ENCODE measurements at places on chromosomes 7 and 10.

GRCh38 chr7:149794661-149795060 lies 21.3 kb upstream of the ZNF467 start:
- DNase-seq: no peak

DNA sequence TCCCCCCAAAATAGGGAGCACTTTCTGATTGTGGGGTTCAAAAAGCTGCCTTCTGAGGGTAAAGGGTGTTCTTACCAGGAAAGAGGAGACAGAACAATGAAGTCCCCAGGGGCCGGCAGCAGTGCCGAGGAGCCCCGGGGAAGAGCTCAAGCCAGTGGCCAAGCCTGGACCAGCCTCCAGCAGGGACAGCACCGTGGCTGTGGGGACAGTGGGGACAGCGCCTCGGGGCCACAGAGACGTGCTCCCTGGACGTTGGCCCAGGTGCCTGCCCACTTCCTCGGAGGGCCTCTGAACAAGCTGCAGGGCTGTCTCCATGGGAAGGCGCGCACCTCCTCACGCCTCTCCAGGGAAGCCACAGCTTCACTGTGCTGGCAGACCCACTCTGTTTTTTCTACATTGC lies 312.6 kb downstream of the PTPRN2 start:
- DNase-seq: no peak

DNA sequence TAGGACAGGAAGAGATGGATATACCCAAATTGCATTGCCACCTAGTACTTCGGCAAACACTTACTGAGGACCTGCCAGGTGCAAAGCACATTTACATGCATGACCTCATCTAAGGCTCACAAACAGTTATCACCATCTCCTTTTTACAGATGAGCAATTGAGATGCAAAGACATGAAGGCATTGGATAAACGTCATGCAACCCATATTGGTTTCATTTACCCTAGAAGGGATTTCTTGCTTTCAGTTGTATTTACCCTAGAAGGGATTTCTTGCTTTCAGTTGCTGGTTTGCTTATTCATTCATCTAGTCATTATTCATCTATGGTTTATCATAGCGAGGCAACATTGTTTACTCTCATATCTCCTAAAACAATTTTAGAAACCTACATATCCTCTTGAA lies 52.2 kb downstream of the STEAP1B start:
- DNase-seq: no peak

DNA sequence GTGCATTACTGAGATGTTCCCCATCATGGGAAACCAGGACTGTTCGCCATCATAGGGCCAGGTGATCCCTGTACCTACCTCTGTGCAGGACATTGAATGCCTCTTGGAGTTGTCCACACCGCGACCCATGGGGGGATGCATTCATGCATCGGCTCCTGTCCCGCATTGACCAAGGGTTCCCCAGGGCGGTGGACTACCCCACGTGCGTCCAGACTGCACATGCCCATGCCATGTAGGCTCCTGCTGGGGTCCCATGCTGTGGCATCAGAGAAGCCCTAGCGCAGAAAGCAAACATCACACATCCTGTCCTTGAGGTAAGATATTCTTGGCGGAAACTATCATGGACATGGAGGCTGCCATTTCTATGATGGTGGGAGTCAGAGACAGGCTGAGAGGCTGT lies 121.6 kb upstream of the UNC5B start:
- DNase-seq: no peak

DNA sequence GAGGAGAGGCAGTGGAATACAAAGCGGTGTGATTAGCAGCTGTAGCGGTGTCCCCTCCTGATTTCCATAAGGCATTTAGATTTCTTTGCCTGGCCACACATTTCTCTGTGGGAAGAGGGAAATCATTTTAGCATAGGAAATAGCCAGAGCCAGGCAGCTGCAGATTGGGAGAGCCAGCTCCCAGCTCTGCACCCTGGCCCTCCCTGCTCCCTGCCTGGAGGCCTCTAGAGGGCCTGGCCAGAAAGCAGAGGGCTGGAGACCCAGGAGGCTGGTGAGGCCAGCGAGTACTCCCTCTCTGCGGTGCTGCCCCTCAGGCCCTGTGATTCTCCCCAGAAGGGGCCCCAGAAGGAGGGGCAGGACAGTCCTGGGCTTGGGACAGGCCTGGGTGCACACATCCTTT lies 85.7 kb downstream of the C10orf105 start:
- no peak for DNase-seq

GRCh38 chr7:100966542-100967291 lies 2.6 kb upstream of the MUC12 start:
- DNase-seq: no peak

DNA sequence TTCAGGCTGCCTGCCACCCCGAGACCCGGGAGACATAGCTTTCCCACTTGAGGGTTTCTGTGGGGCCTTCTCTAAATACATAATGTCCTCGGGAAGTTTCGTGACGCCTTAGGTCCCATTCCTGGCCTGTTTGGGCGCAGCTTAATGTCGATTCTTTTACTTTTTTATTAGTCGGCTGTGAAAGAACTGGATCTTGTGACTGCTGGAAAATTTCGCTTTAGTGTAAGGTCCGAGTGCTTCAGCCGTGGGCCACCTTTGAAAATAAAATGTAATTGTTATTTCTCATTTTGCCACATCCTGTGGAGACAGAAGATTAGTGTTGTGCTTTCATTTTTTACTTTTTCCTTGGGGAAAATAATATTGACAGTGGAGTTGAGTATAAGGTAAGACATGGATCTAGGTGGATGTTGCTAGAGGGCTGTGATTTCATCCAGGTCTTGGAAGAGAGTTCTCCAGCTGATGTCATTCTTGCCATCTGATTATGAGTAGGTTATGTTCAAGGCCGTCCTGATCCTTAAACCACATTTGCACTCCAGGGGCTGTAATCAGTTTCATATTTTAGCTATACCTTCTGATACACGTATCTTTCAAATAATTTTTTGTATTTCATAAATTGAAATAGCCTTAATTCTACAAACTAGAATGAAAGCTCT lies 830 bp downstream of the RAB18 start:
- DNase-seq: no peak

DNA sequence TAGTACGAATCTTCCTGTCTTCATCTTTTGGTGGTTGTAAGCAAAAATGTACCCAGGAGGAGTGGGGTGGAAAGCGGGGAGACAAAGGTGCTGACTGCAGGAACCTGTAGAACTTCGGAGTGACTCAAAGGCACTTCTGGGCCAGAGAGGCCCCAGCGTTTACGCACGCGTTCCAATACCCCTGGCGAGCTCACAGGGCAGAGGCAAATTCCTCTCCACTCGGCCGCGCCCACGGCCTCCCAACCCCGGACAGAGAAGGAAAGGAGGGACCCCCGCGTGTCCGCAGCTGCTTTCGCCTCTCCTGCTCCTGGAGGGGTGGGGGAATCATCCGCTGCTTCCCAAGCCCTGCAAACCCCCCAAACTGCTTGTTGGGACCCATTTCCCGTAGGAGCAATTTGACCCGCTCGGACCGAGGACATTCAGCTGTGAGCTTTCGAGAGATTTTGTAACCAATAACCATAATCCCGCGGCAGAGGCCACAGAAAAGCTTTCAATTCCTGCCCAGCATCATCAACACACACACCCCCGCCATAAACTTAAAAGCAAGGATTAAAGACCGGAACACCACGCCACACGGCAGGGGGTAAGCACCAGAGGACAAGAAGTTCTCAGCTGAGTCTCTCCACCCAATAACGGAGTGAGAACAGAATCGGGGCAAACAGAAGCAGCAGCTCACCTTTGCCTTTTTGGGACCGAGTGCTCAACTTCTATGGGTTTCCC lies 2.3 kb downstream of the IGF2BP3 start:
- DNase-seq: no peak

DNA sequence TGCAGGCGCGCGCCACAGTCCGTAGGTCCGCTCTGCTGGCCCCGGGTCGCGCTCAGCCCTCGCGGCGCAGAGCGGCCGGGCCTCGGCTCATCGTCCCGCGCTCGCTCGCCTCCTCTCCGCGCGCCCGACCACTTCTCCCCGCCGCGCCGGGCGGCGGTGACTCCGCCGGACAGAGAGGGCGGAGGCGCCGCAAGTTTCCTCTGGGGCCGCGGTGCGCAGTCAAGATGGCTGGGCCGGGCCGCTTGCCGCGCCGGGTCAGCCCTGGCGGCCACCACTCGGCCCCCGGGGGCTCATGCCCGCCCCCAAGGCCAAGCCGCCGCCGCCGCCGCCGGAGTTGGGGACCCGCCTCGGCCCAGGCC lies 441 bp downstream of the FZD8 start:
- peak; percentile 23 for DNase-seq

DNA sequence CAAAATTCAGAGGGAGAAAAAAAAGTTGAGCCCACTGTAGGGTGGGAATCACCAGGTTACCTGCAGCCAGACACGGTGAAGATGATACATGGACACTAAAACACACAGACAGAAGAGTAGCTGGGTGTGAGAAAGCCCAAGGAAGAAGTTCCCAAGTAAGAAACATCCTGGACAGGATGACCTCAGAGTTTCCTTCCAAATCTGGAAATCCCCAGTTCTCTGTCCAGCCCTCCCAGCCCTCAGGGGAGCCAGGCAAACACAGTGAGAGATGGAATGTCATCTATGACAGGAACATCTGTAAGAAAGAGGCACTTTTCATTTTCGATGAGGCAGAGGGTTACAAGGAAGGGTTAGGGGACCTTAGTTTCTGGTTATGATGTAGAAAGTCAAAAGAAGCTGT lies 125.1 kb upstream of the LYZL1 start:
- peak; percentile 34 for DNase-seq

DNA sequence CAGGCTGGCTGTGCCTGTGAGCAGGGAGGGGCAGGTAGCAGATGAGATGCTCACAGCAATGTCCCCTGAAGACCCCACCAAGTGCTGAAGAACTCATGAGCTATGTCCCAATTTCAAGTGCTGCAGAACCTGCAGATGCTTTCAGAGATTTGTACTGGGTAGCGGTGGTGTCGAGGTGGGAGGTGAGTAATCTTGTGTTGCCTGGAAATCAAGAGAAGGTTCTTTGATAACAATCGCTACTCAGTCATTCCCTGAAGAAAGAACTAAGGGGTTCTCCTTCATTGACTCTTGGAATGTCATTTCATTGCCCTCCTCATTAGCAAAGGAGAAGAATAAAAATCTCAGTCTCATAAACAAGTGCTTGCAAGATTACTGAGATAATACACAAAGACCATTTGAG lies 246.4 kb downstream of the EMX2 start:
- DNase-seq: no peak
